ENCODE measurements at places on chromosomes 7 and 10.

DNA sequence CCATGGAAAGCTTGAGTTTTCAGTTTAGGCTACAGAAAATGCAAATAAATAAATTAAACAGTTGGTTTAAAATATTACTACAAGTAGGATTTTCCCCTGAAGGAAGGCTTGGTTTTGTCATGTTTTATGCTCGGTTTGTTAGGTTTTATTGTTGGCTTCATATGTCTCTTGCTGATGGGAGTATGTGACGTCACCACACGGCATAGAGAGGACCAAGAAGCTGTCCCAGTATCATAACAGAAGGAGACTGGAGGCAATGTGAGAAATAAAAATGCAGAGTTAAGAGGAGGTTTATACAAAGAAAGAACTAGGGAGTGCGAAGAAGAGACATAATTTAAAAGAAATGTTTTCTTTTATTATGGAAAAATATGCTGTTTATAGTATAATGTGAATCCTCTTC lies 24.4 kb downstream of the PCDH15 start:
- DNase-seq = no peak

GRCh38 chr10:43857206-43857930 lies 208.7 kb upstream of the ZNF32 start:
- no peak for DNase-seq

DNA sequence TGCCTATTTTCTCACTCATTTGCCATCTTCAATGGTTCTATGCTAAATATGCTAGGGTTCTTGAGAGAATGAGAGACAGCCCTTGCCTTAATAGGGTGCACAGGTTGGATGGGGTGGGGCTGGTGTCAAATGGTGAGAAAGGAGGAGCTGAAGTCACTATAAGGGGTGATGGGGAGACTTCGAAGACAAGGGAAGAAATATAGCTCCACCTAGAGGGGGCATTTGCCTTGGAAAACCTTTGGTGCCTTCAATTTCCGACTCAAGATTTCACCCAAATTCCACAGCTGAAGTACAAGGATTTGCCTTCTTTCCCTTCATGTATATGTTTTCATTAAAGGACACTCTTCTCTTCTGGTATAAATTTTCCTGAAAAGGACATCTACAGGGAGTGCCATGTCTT lies 5.6 kb downstream of the PTN start:
- no peak for DNase-seq

- no peak for DNase-seq
These were observed 68.9 kb upstream of the HDAC9 start for GRCh38 chr7:18426564-18427226.

GRCh38 chr10:104045151-104046089 lies 40.3 kb downstream of the COL17A1 start:
- DNase-seq = no peak

DNA sequence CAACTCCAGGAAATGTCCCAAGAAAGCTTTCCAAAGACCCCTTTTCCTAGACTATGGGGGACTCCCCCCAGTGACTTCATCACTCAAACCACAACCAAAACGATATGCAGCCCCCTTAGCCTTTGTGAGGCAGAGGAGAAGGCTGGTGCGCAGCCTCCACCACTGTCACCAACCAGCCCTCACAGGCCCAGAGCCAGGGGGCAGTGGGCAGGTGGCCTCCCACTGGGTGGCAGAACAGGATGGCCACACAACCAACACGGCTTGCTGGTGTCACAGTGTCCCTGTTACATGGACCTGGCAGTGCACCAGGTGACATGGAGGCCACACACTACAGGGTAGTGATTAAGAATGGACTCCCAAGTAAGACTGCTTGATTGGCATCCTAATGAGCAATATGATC lies 172.0 kb downstream of the PLXNA4 start:
- DNase-seq = no peak

DNA sequence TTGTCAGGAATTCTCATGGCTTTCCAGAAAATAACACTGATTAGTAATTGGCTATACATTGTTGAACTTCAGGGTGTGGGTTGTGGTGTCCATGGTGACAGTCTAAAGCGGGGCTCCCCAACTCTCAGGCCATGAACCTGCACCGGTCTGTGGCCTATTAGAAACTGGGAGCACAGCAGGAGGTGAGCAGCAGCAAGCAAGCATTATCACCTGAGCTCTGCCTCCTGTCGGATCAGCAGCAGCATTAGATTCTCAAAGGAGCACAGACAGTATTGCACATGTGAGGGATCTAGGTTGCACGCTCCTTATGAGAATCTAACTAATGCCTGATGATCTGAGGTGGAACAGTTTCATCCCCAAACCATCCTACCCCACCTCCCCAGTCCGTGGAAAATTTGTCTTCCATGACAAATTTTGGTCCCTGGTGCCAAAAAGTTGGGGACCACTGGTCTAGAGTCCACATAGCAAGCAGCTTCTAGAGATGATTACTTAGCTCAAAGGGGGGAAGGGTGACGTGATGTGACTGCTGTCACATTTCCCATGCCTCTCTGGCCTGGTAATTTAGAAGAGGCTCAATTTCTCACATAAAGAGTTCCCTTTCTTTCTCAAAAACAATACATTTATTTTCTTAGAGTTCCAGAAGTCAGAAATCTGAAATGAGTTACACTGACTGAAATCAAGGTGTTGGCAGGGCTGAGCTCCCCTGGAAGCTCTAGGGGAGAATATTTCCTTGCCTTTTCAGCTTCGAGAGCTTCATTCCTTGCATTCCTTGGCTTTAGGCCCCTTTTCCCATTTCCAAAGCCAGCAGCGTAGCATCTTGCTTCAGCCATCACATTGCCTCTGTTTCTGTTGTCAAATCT lies 17.6 kb upstream of the FAM221A start:
- DNase-seq = no peak

DNA sequence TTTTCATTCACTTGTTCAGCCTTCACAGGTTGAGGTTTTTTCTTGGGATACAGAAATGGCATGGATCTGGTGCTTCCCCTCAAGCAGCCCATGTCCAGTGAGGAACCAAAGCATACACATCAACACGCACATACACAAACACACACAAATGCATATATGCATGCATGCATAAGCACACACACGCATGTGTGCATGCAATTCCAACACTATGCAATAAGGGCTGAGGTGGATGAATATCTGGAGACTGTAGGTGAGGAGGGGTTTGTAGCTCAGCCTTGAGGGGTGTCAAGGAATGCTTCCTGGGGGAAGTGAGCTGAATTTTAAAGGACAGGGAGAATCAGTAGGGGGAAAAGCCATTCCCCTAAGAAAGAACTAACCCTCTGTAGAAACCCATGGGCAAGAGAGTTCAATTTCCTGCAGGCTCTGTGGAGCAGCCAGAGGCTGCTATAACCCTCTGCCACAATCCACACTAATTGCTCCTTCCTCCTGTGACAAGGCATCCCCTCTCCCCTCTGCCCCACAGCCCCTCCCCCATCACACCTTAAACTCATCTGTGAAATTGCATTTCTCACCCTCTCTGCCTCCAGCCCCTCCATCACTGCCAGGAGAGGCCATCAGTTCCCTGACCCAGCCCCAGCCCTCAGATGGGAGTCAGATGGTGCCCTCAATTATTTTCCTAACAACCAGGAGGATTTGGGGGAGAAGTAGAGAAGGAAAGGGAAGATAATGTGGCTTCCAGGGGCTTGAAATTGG lies 316.4 kb downstream of the RPS24 start:
- no peak for DNase-seq

- DNase-seq = no peak
These were observed 275.3 kb downstream of the NRG3 start for GRCh38 chr10:82150123-82150900.

DNA sequence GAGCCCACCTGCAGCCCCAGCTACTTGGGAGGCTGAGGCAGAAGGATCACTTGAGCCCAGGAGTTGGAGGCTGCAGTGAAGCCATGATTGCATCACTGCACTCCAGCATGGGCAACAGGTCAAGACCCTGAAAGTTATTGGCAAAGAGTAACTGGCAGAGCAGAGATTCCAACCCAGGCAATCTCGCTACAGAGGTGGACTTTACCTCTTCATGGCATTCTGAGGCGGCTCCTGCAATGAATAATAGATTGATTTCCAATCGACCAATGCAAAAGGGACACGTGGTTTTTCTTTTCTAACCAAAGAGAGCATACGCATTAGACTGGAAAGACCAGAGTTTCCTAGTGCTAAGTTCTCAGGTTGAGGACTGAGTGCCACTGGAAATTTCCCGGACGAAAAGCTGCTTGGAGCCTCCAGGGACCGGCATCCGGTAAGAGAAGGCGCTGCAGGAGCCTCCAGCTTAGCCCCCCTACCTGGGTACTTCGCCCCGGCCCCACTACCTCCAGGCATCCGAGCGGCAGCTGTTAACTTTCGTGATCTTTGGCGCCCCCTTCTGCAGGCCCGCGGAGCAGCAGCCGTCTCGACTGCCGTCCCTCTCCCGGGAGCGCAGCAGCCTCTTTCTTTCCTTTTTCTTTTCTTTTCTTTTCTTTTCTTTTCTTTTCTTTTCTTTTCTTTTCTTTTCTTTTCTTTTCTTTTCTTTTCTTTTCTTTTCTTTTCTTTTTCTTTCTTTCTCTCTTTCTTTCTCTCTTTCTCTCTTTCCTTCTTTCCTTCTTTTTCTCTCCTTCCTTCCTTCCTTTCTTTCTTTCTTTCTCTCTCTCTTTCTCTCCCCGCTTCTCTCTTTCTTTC lies 4.1 kb downstream of the MBLAC1 start:
- peak; percentile 74 for DNase-seq

GRCh38 chr10:9766762-9767161 lies 1250.9 kb upstream of the CELF2 start:
- DNase-seq = no peak

DNA sequence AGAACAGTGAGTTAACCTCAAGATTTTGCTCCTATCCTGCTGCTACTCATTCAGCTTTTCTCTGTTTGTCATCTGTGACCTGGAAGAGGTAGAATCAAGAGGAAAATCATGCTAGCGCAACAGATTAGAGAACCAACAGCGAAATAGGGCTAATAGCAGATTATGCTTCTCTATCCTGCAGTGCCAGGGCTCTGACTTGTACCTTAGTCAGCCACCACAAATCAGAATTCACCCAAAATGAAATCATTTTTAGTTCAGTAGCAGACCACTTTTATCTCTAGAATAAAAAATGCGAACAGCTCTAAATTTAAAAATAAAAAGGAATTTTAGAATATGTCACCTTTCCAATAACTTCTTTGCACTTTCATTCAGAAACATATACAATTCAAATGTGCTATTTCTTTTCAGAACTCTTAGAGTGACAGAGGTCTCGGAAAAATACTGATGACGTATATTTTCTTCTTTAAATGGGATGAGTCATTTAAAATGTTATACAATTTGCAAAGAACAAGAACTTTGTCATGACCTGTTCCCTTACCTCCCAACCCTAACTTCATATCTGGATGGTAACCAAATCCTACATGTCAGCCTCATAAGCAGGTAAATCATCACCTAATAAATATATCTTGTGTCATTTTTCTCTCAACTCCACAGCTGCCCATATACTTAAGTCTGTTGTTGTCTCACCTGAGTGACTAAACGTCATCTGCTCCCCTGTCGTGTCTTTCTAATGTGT lies 896.4 kb downstream of the PCDH15 start:
- no peak for DNase-seq

DNA sequence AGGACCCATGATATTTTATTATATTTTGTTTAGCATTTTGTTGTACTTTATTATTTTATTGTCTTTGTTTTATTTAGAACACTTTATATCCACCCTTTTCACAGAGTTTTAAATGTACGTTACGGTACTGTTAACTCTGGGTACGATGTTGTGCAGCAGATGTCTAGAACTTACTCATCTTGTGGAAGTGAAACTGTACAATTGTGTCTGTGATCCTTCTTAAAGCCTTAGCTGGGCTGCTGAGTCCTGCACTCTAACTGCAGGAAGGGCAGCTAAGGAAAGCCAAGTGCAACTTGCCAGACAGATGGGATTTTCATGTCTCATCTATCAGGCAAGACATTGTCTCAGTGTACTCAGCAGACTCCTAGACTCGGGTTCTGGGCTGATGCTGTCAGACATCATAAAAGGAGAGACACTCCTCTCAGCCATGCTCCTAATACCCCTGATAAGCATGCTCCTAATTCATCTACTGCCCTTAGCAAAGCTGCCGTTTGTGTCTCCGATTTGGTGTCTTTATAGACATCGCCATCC lies 14.6 kb upstream of the INSYN2A start:
- no peak for DNase-seq

DNA sequence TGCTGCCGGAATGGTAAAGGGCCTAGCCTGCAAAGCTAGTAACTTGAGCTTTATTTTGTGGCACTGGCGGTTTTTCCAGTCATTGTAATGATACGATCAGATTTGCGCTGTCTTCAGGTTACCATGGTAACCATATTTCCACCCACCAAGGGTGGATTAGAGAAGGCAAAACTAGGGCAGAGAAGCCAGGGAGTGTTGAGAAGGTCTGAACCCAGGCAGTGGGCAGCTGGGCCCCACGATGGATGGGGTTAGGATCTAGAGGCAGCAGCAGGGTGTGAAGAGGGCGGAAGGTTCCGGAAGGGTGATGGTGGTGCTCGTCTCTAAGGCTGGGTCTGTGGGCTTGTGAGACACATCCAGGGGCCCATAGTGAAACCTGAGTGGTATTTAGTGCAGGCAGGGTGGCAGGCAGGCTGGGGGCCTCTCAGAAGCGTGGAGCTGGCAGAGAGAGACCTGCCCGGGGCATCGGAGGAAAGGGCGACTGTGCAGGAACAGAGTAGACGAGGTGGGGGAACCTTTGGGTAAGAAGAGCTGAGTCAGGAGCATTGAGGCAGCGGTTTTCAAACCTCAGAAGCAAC lies 87.9 kb upstream of the GTF2I start:
- DNase-seq = peak; percentile 14

DNA sequence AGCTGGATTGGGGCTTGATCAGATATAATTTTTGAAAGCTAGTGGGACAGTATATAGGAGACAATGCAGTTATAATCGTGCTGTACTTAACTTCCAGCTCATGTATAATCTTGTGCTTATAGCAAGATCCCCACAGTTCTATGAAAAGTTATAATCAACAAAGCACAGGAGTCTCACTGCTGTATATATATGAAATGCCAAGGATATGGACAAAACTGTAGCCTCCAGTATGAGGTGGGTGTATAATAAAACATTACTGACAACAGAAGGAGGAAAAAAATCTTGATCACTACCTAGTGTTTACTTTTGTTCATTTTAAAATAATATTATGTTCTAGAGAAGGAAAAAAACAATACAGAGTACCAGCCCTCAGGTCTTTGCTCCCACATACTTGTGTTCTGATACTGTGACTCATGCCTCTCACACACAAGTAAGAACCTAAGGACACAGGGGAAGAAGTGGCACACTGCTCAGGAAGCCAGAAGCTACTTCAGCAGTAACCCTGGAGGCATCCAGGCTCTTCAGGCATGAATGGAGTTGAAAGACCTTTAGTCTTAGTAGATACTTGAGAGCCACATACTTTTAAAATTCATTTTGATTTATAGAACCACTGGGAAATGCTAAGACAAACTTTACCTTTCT lies 265.7 kb upstream of the IMMP2L start:
- no peak for DNase-seq

DNA sequence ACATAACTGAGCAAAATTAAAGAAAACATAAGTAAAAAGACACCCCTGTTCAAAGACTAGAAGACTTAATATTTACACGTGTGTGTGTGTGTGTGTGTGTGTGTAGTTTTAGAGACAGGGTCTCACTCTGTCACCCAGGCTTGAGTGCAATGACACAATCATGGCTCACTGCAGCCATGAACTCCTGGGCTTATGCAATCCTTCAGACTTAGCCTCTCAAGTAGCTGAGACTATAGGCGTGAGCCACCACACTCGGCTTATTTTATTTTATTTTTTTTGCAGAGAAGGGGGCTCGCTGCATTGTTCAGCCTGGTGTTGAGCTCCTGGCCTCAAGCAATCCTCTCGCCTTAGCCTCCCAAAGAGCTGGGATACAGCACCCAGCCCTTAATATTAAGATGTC lies 90.3 kb downstream of the JMJD1C start:
- no peak for DNase-seq

- DNase-seq = no peak
These were observed 64.2 kb downstream of the DIP2C start for GRCh38 chr10:625333-625696.

- no peak for DNase-seq
These were observed 14.3 kb downstream of the MAT1A start for GRCh38 chr10:80275135-80275498.
